GM23338 (cell line): ENCODE measurements at places on chromosomes 1 and 21. TPM values are rescaled to one million over a fixed set of nuclear protein-coding genes. Genes with fewer than 3 reads are reported as not detected.
A peak's percentile ranks its signal among the peaks of the same experiment; 100 is the strongest.

DNA sequence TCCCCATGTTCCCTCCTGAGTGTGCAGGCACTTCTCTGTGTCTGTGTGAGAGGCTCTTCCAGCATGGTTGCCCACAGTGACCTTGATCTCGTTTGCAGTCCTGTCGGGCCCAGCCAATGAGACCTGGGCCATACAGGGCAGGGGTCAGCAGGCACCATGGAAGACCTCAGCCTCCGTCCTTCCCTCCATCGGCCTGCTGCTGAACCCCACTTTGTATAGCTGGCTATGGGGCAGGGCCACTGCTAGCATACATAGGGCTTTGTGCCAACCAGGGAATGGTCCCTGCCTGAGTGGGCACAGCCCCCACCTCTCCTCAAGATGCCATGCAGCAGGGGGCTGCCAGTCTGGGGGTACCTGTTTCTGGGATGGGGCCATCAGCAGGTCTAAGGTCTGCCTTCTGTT, 3.8 kb downstream of the C1orf35 start:
- no peak for DNase-seq

DNA sequence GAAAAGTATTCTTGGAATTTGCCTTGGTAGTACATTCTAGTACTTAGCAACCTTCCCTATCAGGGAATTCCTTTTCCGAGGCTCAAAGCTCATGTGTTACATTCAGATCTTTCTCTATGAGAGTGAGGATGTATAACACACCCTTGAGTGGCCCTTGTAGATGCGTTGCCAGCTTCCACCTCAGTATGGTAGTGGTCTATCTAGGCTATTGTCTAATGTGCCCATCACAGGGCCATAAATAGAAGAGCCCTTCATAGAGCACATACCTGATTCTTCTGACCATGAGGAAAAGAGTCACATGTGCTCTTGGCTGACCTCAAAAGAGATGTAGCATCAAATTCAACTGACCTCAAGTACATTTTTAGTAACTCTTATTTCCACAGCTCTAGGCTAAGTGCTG, 14.0 kb upstream of the ZC3H11B start:
- DNase-seq = no peak

DNA sequence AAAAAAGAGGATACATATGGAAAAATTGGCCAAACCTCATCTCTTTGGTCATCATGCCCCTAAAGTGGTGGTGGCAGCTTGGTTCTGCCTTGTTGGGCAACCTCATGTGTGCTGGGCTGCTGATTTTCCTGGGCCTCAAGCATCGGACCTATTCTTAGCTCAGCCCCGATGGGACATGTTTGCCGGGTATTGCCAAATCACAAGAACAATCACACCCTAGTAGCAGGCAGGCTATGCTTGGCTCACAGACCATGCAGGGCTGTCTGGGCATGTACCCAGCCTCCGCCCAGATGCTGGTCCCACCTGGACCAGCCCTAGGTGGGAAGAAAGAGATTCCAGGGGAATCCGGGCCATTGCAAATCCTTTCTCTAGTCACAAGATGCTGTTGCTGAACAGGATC, 189.4 kb upstream of the FGGY start:
- DNase-seq = no peak

- no peak for DNase-seq
Observed at GRCh38 chr1:71019233-71019969, 28.2 kb downstream of the PTGER3 start.

DNA sequence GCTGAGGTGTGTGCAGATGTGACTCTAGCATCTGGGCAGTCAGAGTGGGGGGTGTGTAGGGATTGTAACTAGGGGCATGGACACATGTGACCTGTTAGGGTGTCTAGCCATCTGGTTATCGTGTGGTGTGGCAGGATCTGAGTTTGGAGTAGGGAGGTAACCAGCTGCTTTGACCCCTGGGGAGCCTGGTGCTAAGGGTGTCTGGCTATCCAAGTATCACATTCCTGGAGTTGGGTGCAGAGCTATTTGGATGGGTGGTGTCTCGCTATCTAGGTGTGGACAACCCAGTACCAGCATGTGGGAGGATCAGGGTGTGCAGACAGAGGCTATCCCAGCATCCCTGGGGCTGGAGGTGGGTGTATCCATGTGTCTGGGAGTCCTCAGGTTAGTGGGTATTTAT, 4.7 kb downstream of the PTPRU start:
- no peak for DNase-seq

DNA sequence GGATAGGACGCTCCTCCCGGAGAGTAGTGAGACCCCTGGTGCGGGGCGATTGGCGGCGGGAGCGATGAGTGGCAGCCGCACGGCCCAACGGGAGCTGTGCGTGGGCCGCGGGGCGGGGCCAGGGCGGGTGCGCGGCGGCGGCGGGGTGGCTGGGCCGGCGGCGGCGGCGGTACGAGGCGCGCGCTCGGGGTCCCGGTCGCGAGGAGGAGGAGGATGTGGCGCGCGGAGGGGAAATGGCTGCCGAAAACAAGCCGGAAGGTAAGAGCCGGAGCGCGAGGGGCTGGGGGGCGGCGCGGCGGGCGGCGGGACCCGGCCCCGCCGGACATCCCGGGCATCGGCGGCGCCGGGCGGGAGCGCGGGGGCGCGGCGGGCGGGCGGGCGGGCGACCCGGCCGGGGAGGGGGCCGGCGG, at the start of gene CAMTA1:
TSS of gene CAMTA1 (plus strand) at position 137 of the 410 bp plus-strand sequence. CDS start at position 214, 77 bp downstream.
- no peak for DNase-seq

DNA sequence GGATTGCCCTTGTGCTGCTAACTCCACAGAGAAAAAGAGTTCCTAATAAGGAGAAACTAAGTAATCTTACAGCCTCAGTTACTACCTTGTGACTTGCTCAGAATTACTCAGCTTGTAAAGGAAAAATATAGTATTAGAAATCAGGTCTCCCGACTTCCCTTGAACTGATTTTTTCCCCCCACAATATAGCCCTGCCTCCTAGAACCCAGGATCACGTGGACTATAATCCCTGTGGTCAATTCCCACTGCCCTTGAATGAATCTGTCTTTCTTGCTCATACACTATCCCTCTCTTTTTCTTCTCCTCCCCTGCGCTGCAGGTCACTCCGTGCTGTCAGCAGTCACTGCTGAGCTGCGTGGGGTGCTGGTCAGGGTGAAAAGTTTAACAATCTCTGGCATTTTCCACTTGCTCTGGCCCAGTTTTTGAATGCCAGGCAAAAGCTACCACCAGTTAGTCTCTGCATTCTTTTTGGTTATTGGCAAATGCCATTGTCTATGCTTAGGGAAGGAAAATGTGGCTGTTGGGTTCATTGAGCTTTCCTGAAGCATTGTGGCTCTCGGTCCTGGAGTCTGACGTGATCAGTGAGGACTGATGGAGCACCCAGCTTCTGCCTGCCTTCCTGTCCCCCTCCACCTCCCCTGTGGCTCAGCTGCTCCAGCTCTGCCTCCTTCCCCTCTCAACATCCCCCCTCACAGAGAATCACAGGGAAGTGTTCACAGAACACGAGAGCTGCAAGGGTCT, 1.9 kb upstream of the MYOC start:
- DNase-seq = no peak

DNA sequence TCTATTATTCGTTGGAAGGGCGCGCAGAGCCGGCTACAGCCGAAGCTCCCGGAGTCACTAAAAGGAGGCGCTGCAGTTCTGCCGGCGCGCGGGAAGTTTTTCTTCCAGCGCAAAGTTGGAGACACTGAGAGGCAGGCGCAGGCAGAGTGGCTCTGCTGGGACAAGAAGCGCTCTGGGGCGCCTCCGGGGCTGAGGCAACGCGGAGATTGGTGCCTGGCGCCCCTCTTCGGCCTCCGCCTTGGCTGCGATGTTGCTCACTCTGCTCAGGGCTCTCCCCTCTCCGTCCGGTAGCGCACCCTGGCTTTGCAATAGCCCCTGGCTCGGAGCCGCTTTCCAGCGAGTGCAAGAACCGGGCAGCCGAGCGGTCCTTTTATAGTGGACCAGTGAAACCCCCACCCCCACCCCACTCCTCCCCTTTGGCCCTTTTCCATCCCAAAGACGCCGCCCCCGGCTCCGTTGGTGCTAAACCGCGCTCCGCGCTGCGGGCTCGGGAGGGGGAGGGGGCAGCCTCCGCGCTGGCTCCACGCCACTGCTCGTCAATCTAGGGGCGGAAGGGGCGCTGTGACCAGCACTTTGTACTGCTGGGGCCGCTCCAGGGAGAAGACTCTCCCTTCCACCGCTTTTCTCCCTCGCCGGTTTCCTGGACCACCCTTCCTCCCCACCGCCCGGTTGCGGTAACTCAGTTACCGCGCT, at the start of gene ADAMTS1:
TSS of gene ADAMTS1 (minus strand) at position 344 of the 693 bp plus-strand sequence. CDS start 455 bp downstream, outside the sequence.
- DNase-seq = peak; percentile 87

- DNase-seq = no peak
Observed at GRCh38 chr1:24871306-24871901, 58.7 kb downstream of the RUNX3 start.

- DNase-seq = no peak
Observed at GRCh38 chr21:34830386-34831170, 161.8 kb downstream of the CLIC6 start.

GRCh38 chr1:101183388-101183699, 53.5 kb upstream of the S1PR1 start:
- no peak for DNase-seq

DNA sequence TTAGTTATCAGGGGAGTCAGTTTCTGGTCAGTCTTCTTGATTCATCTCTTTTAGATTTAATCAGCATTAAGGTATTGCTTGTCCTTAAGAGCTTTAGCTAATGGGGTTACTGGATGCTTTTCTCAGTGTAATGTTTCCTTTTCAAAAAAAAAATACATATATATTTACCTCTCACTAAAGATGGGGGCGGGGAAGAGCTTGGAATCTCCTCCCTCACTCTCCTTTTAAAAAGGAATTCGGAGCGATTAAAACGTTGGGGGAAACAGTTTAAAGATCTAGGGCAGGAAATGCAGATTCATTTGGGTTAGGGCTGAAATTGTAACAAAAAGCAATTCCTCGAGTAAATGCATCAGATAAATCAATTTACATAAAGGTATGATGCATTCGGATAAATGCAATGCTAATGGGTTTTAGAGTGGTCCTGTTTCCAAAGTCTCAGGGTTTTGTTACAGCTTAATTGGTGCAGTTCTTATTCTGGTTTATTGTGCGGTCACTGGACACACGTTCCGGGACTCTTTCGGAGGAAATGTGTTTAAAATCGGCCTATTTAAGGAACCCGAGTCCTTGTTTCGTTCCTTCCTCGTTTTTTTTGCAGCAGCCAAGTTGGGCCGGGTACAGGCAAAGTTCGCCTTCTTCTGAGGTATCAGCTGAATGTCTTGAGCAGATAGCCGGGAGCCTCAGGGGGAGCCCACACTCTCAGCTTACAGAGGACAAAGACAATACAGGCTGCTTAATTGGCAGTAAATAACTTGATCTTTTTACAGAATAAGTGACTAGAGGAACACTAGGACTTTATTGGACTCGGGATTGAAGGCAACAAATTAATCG, 1.6 kb downstream of the LMO4 start:
- peak; percentile 79 for DNase-seq

GRCh38 chr1:246537887-246538286, 28.2 kb downstream of the TFB2M start:
- DNase-seq = no peak

DNA sequence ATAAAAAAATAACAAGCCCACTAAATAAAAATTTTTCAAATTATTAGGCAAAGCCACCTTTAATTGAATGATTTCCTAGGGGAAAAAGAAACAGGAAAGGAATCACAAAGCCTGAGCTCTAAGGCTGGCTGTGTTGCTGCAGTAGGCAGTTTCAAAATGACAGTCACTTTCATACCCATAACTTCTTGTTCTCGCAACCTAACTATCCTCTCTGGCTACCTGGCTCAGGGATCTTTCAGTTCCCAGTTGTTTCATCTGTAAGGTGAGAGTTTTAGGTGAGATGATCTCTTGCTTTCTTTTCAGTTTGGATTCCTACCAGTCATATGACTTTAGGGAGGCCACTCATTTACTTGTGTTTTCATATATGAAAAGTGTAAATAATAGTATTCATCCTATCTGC, 226.1 kb downstream of the ASTN1 start:
- no peak for DNase-seq

GRCh38 chr1:218926631-218927030, 247.0 kb upstream of the LYPLAL1 start:
- DNase-seq = no peak

DNA sequence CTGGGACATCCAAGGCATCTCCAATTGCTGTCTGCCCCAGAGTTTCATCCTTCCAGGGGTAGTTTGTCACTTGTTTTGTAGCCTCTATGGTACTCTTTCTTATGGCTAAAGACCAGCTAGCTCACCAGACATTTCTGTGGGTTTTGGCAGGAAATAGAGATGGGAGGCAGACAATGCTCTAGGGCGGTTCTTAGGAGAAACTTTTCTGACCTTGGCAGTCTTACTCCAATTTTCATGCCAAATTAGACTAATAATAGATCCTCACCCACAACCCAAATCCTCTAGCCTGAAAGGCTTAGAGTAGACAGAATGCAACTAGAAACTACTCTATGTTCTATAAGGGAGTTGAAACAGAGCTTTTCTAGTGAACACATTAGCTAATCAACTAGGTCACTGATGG, 69.8 kb downstream of the LRIG2 start:
- no peak for DNase-seq

Gene SPATC1L
- total RNA-seq = 30.7 and 37.6 TPM in 2 replicates

Gene NEXN
- total RNA-seq = 2.6 and 3.8 TPM in 2 replicates

Gene KCNJ9
- total RNA-seq = 0.08 and 0.24 TPM in 2 replicates

Gene S100A7A
- not detected in 2 replicates for total RNA-seq

Gene POLR3GL
- 0.82 and 3.1 TPM in 2 replicates for total RNA-seq

Gene SLAMF7
- not detected in 2 replicates for total RNA-seq

Gene CRABP2
- total RNA-seq = 35.1 and 45.9 TPM in 2 replicates

Gene C1orf115
- 6.0 and 6.1 TPM in 2 replicates for total RNA-seq

Gene HIVEP3
- 0.14 and 0.39 TPM in 2 replicates for total RNA-seq

Gene RHBDL2
- total RNA-seq = 0.08 and 0.90 TPM in 2 replicates

Gene ATP1A4
- 0.23 and 0.63 TPM in 2 replicates for total RNA-seq

Gene TAGLN2
- 55.4 and 60.1 TPM in 2 replicates for total RNA-seq
